Retinal pigment epithelial cell (primary cell): ENCODE measurements at places on chromosomes 4 and X.

- no peak for DNase-seq
Measured at GRCh38 chr4:6230502-6230785, 30.1 kb upstream of the JAKMIP1 start.

- no peak for DNase-seq
Measured at GRCh38 chr4:122044501-122044900, 92.6 kb upstream of the TRPC3 start.

- no peak for DNase-seq
Measured at GRCh38 chrX:85223359-85223758, 20.2 kb downstream of the SATL1 start.

DNA sequence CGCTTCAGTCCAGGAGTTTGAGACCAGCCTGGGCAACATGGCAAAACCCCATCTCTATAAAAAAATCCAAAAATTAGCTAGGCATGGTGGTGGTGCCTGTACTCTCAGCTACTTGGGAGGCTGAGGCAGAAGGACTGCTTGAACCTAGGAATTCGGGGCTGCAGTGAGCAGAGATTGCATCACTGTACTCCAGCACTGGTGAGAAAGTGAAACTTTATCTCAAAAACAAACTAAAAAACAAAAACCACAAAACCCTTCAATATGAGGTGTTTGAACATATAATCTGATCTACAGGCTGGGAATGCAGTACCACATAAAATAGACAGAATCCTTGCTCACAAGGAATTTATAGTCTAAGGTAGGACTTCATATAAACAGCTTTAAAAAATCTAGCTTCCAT is 103.9 kb downstream of the PDS5A start:
- DNase-seq = no peak

DNA sequence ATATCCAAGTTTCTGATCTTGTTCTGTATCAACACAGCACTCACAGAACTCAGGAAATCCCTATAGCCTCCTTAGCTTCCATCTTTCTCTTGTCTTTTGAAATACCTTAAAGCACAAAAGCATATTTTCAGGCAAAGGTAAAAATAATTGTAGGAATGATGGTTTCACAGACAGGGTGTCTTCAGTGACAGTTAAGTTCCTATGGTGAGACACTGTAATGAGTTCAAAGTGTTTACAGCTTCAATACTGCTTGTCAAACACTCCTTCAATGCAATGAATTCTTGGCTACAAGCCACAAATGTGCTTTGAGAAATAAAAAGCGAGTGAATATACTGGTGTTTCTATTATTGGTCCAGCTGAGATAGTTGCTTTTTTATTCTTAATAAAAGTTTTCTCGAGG is 466.0 kb downstream of the DMD start:
- DNase-seq = no peak

GRCh38 chr4:74278490-74278889 is 29.8 kb upstream of the EPGN start:
- DNase-seq = no peak
